Stimulated activated CD4-positive, alpha-beta T cell treated with anti-CD3 and anti-CD28 coated beads, Interleukin-1b, Interleukin-23, amount 100 ng/mL, for 1 hour (primary cell): ENCODE measurements at places on chromosomes 16 and 17.
A peak's percentile ranks its signal among the peaks of the same experiment; 100 is the strongest.

DNA sequence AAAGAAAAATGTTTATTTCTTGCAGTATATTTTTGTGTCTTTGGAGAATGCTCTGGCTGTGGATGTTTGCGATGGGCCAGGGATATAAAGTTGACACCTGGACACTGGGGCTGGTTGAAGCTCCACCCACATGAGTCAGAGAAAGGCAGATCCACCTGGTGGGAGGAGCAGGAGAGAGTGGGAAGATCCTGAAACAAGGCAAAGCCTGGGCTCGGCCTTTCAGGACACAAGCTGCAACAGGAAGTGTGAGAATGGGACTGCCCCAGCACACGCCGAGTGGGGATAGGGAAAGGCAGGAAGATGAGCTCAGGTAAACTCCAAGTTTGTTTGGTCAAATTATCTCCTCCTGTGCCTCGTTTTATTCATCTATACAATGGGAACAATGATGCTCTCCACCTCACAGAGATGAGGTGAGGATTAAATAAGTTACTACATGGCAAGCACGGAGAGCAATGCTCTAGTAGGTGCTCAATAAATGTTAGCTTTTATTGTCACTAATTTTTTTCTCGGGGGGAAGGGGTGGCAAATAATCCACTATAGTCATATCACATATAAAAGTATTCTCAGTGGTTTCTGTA lies 21.4 kb upstream of the PITPNM3 start:
- DNase-seq = no peak

GRCh38 chr16:27369806-27370205 lies 32.2 kb upstream of the IL21R start:
- no peak for DNase-seq

- peak; percentile 64 for DNase-seq
Measured at GRCh38 chr17:42964161-42964932, at the start of gene AARSD1. AARSD1 (minus strand) TSS chr17:42964454; CDS start chr17:42964440, 14 bp downstream.

DNA sequence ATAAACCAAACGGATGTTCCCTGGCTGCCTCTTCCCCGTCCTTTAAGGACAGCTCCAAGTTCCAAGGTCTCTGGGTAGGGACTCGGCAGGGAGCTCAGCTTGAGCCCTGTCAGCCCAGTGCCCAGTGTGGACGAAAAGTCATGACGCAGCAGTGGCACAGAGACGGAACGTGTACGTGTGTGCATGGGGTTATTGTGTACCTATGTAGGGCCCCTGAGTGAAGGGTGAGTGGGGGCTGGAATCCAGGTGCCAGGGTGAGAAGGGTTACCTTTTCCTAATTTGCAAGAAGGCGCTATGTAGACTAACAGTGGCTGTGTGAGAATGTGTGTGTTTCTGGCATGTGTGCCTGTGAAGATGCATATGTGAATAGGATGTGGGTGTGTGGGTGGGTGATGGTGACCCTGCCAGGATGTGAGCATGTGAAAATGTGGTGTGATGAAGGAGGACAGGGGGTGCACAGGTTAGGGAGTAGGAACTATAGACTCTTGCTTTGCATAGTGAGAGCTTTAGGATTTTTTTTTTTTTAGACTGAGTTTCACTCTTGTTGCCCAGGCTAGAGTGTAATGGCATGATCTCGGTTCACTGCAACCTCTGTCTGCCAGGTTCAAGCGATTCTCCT lies 6.0 kb downstream of the SCN4A start:
- no peak for DNase-seq

DNA sequence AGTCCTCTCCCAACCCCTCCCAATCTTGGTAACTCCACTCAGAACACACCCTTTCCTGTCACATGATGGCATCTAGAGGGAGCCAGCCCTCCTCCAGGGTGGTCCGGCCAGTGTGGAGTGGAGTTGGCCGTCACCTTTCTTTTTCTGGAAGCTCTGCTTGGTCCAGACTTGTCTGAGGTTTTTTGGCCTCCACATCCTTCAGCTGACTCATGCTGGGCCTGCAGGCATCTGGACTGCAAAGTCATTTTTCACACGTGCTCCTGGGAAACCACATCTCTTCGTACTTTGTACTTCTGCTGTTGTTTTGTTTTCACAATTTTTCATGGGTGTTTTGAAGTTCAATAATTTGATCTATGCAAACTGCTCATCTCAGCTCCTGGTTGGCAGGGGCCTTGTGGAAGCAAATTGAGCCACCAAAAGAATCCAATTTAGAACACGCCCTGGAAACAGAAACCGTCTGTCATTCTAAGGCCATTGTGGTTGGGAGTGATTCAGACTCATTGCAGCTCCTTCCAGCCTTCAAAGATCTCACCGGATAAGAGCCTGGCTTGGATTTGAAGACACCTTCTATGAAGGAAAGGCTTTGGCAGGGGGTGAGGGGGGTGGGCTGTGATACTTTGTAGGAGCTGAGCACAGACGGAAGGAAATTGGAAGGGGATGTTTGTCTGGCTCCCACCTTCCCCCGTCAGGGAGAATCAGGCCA lies 42.4 kb upstream of the NF1 start:
- no peak for DNase-seq

DNA sequence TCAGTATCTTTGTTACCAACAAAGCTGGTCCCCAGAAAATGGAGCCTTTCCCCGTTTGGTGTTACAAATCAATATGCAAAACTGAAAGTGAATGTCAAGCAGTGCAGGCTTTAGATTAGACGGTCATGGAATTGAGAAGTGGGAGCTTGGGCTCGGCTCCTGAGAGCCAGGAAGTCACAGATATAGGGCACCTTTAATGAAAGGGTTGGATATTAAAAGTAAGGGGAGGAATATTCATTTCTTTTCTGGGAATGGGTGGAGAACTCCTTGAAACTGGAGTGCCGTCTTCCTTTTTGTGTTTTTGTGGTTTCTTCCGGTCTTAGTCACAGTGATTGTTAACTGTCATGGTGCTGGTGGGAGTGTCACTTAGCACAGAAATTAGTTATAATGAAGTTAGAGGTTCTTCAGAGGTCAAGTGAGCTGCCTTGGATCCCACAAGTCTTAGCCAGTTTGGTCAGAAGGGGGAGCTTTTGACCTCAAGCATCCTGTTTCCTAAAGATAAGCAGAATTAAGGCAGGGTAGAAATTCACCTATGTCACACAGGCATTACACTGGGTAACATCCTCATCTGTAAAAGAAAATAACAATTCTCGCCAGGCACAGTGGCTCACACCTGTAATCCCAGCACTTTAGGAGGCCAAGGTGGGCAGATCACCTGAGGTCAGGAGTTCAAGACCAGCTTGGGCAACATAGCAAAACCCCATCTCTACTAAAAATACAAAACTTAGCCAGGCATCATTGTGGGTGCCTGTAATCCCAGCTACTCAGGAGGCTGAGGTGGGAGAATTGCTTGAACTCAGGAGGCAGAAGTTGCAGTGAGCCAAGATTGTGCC lies 9.6 kb upstream of the EIF1 start:
- no peak for DNase-seq

GRCh38 chr17:78013683-78014467 lies 55.4 kb downstream of the TNRC6C start:
- peak; percentile 12 for DNase-seq

- no peak for DNase-seq
Measured at GRCh38 chr16:268141-269053, 7.3 kb downstream of the RGS11 start.

DNA sequence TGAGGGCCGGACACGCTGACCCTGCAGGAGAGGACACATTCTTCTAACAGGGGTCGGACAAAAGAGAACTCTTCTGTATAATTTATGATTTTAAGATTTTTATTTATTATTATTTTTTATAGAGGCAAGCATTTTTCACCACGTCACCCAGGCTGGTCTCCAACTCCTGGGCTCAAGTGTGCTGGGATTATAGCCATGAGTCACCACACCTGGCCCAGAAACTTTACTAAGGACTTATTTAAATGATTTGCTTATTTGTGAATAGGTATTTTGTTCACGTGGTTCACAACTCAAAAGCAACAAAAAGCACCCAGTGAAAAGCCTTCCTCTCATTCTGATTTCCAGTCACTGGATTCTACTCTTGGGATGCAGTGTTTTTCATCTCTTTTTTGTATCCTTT lies 2.3 kb upstream of the SERPINF1 start:
- no peak for DNase-seq

DNA sequence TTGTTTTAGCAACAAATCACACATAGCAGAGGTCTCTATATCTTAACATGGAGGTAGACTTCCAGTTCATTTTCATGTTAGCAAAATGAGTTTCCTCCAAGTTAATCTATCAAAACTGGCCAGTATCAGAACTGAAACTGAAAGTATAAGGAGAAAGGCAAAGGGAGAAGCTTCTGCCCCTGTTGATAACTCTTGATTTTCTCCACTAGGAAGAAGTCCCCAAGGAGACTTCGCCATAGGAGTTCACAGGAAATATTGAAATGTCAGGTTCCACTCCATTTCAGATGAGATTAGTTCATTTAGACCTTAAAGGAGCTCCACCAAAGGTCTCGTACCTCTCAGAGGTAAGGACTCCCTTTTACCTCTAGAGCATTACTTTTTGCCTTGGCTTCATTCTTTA lies 1.2 kb upstream of the OGFOD3 start:
- no peak for DNase-seq

GRCh38 chr17:16504984-16505383 lies 13.0 kb upstream of the LRRC75A start:
- DNase-seq = no peak

GRCh38 chr17:17180741-17181525 lies 25.2 kb downstream of the PLD6 start:
- DNase-seq = no peak

DNA sequence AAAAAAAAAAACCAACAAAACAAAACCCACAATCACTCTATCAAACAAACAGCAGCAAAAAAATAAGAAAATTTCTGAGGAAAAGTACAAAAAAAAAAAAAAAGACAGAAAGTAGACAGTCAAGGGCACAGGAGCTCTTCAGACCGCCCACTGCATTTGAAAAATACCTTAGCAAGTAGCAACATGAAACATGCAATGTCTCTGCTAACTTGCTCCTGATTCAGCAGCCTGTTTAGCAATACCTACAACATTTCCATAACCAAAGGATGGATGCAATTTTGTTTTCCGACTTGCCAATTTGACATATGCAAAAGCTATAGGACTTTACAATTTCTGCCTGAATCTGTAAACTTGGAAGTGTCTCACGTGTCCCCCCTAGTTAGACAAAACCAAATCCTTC lies 57.4 kb downstream of the SYNRG start:
- no peak for DNase-seq

- DNase-seq = no peak
Measured at GRCh38 chr17:73983621-73984400, 219.7 kb upstream of the RPL38 start.

DNA sequence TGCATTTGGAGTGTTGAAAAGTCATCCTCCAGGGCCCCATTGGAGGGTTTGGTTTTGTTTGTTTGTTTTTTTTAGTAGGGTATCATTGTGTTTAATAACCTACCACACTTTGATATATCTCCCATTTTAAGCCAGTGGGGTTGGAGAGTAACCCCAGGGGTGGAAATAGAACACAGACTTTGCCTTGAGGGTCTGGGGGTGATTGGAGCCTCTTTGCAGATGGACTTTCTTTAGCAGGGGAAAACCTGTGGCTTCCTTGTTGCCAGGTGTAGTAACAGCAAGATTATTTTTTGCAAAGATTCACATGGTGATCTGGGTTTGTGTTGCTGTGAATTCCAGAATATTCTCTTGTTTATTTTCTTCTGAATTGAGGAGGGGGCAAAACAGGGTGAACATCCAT lies 1.5 kb downstream of the ABCC1 start:
- no peak for DNase-seq

DNA sequence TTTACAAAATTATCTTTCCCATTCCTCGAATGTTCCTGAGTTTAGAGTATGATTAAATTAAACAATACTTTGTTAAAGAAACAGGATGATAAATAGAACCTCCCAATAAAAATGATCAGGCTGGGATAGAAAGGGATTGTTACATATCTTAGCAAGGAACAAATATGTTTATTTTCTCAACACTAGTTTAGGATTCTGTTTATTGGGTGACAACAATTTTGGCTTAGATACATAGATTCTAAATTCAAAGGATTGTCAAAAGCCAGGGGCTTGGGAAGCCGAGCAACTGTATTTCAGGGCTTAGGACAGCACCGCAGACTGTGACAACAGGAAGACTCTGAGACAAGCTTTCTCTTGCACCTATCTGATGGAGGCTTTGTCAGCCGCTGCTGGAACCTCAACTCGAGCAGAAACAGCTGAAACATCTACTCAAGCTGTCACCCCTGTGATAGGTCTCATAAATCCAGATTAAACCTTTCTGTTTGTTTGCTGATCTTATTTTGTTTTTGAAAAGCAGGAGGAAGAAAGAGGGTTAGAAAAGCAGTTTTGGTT lies 562.8 kb upstream of the ZFHX3 start:
- DNase-seq = no peak

DNA sequence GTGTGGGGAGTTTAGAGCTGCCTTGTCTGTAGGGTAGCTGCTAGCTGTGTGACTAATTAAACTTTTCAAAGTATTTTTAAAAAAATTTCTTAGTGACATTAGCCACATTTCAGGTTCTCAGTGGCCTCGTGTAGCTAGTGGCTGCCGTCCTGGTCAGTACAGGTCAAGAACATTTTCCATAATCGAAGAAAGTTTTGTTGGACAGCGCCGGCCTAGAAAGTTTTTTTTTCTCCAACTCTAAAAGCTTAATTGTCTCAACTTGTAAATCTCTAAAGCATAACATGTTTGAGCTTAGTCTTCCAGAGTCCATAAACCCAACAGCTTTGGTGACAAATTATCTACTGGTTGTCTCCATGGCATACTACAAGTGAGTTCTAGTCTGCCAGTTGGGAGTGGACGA lies 4.3 kb downstream of the AKAP1 start:
- DNase-seq = no peak

- no peak for DNase-seq
Measured at GRCh38 chr17:9443811-9444210, 131.8 kb downstream of the STX8 start.

DNA sequence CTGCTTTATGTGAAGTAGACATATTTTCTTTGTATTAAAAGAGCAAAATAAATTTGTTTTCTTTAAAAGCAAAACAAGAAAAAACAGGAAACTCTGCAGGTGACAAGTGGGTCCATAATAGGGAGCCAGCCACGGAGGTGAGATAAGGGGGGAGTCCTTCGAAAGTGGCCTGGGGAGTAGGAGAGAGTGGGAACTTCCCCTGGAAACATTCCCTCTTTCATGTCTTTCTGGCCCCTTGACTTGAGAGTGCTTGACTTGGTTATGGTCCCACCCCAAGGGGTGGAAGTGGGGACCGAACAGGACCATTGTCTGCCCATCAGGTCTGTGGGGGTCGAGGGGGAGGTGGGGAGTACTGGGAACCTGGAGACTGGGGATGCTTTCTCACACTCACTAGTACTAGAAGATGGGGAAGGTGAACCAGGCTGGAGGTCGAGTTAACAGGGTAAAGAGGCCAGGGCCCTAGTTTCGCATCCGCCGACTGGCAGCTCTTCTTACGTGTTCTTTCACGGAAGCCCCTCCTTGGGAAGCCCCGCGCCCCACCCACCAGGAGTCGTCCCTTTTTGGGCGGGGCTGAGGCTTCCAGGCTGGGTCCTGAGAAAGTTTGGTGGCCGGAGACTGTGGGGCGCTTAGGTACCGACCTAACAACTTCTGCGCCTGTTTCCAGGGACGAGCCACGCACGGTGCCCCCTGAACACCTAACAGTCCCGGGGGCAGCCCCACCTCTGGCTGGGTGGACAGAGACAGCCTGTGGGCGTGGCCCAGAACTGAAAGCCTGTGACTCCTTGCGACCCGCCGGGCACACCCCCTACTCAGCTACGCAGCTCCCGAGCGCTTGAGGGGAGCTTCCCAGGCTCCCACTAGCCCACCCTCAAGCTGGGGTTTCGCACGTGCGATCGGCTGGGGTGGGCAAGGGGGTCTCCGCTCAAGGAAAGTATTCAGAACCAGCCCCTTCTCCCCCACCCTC lies 790 bp downstream of the TRADD start:
- DNase-seq = peak; percentile 50

- DNase-seq = no peak
Measured at GRCh38 chr16:50695017-50696000, 1.9 kb downstream of the NOD2 start.
